ENCODE measurements at places on chromosomes 7 and 10. TPM values are rescaled to one million over a fixed set of nuclear protein-coding genes. Genes with fewer than 3 reads are reported as not detected.
A peak's percentile ranks its signal among the peaks of the same experiment; 100 is the strongest.

The RHOBTB1 gene
- 0.77 TPM for total RNA-seq

DNA sequence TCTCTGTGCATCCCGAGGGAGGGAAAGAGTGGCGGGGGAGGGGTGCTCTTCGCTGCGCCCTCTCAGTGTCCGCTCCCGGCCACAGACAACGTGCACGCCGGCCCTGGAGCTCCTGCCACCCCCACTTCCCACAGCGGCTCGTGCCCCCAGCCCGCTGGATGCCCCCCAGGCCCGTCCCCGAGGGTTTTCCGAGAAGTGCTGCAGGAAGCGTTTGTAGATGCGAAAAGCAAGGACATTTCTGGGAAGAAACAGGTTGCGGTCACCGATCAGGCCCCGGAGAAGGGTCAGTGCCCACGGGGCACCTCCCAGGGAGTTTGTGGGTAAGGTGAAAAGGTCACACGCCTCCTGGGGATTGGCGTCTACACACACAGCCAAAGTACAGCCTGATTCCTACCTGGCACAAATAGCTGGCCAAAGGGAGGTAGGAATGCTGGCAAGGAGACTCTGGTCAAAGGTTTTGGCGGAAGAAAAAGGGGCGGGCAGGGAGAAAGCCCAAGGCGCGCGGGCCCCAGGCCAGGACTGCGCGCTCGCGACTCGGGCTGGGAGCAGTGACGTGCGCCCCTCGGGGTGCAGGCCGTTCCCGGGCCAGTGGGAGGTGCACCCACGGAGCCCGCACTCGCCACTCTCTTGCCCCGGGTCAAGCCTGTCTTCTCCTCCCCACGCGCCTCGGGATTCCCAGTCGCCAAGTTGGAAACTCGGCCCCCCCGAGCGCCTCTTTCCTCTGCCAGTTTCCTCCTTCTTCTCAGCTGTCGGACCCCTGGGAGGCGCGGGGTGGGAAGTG is 1.5 kb upstream of the NRP1 start:
- H3K4me3 ChIP-seq: peak overlapping the region; percentile 72
- peaks cover 70% of the 10 kb centered on the region for H3K27me3 ChIP-seq
- H3K36me3 ChIP-seq: no peaks in the 10 kb centered on the region
- peaks cover 12% of the 10 kb centered on the region for H3K4me1 ChIP-seq
- H3K27ac ChIP-seq: no peak overlapping the region
- peak; percentile 6 for DNase-seq

The NPM3 gene
- 113 TPM for total RNA-seq

The TAS2R41 gene
- total RNA-seq: not detected

DNA sequence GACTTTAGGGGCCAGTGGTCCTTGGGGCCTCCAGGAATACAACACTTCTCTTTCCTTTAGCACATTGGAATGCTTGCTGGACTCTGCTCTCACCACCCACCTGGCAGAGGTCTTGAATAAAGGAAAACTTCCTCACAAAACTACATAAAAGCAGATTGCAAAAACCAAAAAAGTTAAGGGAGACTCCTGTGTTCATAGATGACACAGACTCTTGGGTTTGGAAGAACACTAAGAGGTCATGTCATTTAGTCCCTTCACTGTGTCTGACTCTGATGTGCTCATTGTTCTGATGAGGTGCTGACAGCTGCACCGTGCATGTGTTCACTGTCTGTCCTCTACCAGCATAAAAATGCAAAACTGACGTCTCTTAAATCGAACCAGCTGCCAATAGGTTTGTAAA is 11.4 kb downstream of the BLNK start:
- H3K4me3 ChIP-seq: no peak overlapping the region
- H3K36me3 ChIP-seq: no peaks in the 10 kb centered on the region
- no peaks in the 10 kb centered on the region for H3K4me1 ChIP-seq
- no peak for DNase-seq
- H3K27me3 ChIP-seq: no peaks in the 10 kb centered on the region

Measured in activated T-cell treated with anti-CD3 and anti-CD28 coated beads, Interleukin-2, amount 50 U/mL, for 72 hours (primary cell).